ENCODE measurements at places on chromosomes 3 and 15.

DNA sequence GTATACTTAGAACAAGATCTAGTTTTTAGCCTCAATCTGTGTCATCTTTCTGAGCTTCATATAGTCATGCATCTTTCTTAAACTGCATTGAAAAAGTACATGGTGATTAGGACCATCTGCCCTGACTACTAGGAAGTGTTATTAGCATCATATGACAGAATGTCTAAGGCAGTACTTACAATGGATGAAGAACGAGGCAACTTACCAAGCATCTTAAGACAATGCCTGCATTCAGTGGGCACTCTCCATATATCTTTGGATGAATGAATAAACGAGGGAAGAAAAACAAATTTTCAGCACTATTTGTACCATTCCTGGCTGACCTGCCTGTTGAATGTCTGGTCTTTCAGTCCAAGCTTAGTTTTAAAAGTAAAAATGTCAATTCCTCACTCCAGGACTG is 185.4 kb upstream of the EPHA3 start:
- DNase-seq = no peak

DNA sequence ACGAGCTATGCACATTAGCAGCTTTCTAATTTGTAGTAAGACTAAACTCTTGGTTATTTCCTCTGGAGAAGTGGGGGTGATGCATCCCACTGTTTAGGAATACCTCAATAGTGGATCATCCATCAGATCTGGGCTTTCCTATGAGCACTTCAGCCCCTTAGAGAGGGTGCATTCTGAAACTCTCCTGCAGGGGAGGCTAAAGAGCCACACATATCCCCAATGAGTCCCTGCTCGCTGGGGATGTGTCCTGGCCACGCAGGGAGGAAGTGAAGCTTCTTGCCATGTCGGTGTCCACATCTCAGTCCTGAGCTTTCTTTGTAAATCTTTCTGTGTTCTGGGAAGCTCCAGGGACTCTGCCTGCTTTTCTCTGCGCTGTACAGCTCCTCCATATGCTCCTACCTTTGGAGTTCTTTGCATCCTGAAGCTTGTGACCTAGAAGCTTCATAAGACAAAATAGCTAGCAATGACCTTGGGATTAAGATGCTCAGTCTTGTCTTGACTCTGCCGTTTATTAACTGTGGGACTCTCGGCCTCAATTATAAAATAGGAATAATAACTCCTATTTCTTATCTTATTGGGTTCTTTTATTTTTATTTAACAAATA is 28.3 kb upstream of the MASP1 start:
- DNase-seq = peak; percentile 69

- no peak for DNase-seq
Measured at GRCh38 chr3:195201295-195201694, 69.7 kb downstream of the XXYLT1 start.

GRCh38 chr3:15329046-15330005 is 3.1 kb downstream of the SH3BP5 start:
- DNase-seq = no peak

- no peak for DNase-seq
Measured at GRCh38 chr3:37287776-37288175, 113.4 kb upstream of the LRRFIP2 start.

DNA sequence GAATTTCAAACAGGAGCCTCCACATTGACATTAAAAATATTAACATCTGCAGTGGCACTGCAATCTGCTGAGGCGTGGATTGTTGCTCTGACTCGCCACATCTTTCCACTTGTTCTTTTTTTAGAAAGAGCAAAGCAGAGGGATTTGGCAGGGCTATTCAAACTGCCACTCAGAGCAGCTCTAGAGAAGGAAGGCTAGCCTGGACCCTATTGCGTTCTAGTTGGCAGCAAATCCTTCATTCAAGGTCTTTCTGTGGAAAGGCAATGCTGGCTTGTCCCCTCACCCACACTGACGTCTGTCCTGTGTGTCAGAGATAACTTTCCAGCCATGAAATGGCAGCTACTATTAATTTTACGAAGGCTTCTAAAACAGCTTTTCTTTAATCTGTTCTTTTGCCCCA is 483.2 kb upstream of the SGO1 start:
- DNase-seq = no peak

- DNase-seq = peak; percentile 59
Measured at GRCh38 chr3:20039765-20040547, at the start of gene KAT2B. Gene KAT2B (plus strand): TSS chr3:20040446. CDS start chr3:20040478, 32 bp downstream.

DNA sequence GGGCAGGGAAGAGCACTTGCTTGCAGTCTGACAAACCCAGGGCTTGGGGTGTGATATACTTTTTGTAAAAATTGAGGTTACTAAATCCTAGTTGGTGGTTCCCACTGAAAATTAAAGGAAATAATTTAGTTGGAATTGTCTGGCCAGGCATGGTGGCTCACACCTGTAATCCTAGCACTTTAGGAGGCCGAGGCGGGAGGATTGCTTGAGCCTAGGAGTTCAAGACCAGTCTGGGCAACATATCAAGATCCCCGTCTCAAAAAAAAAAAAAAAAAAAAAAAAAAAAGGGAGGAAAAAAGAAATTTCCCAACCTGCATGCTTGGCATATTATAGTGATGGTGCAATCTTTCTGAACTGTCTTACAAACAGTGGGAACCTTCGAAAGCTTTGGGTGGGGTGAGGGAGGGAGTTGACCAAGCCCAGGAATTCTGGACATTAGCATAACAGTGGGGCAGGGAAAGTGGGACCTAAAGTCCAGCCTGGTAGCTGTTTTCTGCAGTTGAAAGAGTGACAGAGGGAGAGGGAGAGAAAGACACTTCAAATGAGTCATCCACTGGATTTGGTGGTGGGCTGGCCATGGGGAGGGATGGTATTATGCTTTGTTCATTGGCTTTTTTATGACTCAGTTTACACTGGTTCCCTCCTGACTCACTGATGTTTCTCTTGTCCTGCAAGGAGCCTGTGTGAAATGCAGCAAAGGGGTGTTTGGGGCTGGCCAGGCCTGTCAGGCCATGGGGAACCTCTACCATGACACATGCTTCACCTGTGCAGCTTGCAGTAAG is 41.1 kb downstream of the LIMD1 start:
- DNase-seq = no peak

Data from NCI-H774 (cell line).